ENCODE measurements at places on chromosomes 1 and 21.

GRCh38 chr21:23881783-23882182, 1725.5 kb downstream of the MRPL39 start:
- DNase-seq: no peak

GRCh38 chr1:232587141-232588008, 42.6 kb downstream of the SIPA1L2 start:
- no peak for DNase-seq

- DNase-seq: no peak
These were observed 212.0 kb downstream of the NTNG1 start for GRCh38 chr1:107352850-107353249.

DNA sequence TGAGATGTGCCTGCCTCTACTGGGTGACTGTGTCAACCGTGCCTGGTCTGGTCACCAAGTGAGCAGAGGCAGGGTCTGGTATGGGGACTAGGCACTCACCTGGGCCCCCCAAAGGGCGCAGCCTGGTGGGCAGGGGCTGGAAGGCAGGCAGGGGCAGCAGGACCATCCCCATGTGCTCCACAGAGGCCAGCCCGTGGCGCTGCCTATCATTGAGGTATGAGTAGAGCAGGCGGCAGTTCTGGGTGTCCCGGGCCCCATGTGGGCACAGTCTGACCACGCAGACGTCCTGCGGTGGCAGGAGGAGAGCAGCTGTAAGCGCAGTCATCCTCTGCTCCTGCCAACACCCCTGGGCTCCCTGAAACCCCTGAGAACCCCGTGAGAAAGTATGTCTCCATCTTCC, 23.7 kb downstream of the SPOCD1 start:
- no peak for DNase-seq

- no peak for DNase-seq
These were observed 41.5 kb upstream of the TSNAX start for GRCh38 chr1:231487019-231487418.

DNA sequence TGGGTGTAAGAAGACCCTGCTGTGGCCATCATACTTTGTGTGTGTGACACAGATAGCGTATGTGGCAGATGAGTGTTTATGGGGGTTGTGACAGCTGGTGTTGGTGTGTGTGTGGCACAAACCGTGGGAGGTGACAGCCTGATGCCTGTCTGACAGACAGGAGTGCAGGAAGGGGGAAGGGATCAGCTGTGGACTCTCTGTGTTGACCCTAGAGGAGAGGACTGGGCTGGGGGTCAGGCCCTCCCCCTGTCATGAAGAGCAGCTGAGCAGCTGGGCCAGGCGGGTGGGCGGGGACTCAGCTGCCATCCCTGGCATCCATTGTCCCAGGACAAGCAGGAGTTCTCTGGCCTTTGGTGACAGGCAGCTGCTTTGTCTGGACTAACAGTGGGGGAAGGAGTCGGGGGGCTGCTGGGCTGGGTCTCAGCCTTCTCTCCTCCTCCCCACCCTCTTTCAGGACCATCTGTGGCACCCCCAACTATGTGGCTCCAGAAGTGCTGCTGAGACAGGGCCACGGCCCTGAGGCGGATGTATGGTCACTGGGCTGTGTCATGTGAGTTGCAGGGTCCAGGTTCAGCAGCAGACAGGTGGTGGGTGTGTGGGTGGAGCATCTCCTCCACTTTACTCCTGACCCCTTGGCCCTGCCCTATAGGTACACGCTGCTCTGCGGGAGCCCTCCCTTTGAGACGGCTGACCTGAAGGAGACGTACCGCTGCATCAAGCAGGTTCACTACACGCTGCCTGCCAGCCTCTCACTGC, 2.3 kb downstream of the PLK3 start:
- DNase-seq: no peak

DNA sequence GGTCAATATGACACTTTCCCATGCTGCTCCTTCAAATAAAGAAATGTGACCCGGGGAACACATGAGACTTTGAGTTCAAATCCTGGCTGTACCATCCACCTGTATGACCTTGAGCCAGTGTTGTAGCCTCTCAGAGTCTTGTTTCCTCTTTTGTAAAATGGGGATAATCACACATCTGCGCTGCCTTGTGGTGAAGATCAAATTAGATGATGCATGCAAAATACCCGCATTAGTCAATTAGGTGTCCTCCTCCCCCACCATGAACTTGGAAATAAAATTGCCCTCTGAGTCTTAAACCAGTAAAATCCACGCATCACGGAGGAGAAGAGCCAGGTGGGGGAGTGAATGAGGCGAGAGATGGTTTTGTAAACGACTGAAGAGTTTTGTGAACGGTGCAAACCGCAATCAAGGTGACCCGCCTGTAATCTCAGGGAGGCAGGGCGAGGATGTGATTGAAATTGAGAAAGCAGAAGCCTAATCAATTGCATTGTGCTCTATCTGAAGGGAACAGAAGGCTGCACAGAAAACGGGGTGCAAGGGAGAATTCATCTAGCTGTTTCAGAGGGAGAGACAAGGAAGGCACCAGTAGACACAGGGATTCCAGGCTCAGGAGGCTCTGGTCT, 5.8 kb upstream of the AHDC1 start:
- DNase-seq: no peak

- no peak for DNase-seq
These were observed 35.2 kb upstream of the SYT2 start for GRCh38 chr1:202745323-202745888.

DNA sequence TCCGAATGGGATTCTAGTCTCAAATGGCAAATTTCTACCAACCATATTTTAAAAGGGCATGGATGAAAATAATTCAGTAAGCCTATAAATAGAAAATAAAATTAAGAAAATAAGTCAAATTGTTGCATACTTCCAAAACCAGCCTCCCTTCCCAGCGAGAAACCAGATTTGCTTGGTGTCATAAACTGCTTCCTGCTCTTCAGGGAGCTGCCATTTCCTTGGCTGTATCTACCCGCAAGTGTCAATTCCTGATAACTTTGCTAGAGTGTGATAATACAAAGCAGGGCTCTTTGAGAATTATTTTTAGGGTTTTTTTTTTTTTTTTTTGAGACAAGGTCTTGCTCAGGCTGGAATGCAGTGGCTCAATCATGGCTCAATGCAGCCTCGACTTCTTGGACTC, 62.3 kb downstream of the S1PR1 start:
- DNase-seq: no peak

GRCh38 chr1:221987860-221988520, 246.1 kb upstream of the DUSP10 start:
- no peak for DNase-seq

DNA sequence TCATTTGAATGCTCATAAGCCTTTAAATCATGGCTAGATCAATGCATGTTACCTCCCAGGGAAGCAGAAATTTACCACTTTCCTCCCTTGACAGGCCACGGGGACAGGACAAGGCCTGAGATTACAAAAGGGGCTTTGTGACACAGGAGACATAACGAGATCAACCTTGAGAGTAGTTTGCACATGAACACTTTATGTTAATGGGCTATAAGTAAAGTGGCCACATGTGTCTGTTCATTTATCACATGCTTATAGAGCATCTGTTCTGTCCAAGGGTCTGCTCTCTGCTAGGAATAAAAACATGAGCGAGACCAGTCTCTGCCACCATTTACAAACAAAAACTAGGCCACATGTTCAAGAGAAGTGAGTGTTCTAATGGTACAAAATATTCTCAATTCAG, 144.1 kb upstream of the C8B start:
- no peak for DNase-seq

DNA sequence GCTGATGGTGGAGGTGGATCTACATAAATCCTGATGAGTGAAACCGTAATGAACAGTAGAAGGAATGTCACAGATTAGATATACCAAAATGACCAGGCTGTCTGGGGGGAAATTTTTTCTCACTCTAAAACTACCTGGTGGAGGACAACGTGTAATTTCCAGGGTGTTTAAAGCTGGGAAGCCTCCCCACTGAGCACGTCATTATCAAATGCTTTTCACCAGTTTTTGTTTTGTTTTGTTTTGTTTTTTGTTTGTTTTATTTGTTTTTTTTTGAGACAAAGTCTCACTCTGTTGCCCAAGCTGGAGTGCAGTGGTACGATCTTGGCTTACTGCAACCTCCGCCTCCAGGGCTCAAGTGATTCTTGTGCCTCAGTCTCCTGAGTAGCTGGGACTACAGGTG, 11.6 kb downstream of the AGPAT3 start:
- DNase-seq: no peak

DNA sequence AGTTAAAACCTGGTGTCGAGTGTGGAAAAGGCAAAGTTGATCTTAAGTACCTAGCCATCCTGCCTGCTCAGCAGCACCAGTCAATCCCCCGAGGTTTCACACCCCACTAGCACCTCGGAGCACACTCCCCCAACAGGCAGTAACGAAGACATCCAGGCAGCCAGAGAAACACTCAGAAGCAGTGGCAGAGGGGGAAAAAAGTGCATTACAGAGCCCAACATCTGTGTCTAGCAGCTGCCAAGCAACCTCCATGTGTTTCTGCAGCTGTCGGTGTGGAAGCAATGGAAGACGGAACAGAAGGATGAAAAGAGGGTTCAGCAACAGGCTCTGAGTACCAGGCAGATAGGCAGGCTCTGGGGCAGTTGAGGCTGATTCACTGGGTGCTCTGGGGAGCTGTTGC, 73.4 kb upstream of the PROX1 start:
- DNase-seq: no peak

GRCh38 chr1:31266547-31266946, 26.9 kb upstream of the NKAIN1 start:
- no peak for DNase-seq

DNA sequence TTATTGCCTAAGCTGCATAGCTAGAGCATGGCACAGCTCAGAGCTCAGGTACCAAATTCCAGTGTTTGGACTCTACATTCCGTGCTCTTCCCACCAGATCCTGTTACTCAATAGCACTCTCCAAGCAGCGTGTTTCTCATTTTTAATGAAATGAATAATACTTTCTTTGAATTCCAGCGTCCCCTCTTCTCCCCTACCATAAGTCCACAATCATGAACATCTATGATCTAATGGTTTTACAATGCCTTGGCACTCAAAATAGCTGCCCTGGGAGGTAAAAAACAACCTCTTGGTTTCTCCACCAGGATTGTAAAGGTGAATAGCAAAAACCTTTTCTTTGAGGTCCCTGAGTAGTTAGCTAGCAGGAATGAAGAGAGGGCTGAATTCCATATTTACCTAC, 480.0 kb upstream of the PKN2 start:
- DNase-seq: no peak

- DNase-seq: no peak
These were observed 359.2 kb upstream of the NCAM2 start for GRCh38 chr21:20639026-20639425.

DNA sequence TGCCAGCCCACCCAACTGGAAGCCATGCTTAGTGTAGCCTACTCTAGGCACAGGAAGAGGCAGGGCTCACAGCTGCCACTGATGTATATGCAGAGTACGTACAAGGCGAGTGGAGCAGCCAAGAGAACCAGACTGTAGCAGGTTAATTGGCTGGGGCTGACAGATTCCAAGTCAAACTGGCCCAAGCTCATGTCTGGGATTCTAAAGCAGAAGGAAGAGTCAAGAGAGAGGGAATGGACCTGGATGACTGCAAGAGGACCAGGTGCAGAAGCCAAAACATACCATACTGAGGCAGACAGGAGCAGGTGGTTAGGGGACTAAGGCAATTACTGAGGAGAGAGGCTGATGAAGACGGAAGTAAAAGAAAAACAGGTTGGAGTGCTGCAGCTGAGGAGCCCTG, 51.3 kb upstream of the LRRN2 start:
- DNase-seq: no peak

DNA sequence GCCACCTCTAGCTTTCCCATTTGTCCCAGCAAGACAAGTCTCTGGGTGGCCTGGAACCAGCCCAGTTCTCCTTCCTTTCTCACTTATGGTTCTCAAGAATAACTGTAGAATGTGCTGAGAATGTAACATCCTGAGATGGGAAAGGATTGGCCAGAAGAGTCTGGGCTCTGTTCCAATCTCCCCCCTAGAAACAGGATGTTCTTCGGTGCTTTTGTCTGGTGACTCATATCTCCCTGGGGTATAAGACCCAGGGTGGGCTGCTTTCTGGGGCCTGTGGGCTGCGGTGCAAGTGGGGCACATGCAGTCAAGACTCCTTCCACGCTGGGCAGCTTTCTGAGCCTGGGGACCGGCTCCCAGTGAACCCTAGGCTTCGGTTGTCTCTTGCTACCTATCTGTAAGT, 251.2 kb upstream of the POU3F1 start:
- DNase-seq: no peak

DNA sequence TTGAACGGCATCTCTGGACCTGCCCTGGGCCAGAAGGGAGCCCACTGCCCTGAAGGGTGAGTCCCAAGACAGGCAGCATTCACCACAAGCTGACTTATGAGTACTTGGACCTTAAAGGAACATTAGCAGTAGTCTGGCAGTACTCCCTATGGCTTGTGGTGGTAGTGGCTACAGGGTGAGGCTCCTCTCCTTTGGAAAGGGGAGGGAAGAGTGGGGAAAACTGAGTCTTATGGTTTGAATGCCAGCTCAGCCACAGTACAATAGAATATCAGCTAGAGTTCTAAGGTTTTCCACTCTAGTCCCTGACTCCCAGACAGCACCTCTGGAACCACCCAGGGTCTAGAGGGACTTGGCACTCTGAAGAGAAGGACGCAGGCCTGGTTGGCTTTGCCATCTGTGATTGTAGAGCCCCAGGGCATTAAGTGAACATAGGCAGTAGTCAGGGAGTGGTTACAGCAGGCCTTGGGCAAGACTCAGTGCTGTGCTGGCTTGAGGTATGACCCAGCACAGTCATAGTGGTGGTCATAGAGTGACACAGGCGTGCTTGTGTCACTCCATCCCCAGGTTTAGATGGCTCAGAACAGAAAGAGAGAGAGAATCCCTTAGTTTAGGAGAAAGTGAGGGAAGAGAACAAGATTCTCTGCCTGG, 31.0 kb downstream of the CD53 start:
- no peak for DNase-seq

- no peak for DNase-seq
These were observed 122.7 kb downstream of the VAV3 start for GRCh38 chr1:107842241-107842640.

- no peak for DNase-seq
These were observed 789.2 kb upstream of the RGS18 start for GRCh38 chr1:191368891-191369654.

DNA sequence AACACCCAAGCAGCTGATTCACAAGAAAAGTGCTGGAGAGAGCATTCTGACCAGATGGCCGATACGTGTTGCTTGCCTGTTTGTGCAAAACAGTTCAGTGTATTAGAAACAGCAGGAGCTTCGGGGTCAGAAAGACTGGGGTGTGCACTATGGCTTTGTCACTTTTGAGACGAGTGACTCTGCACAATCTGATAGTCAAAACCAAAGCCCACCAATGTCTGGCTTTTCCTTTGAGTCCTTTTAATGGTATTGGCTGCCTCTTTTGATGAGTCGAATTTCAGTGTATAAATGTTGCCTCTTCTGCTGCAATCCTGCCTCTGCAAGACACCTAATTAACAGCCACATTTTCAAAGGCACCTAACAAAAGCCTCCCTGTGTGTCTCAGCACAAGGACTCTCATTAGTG, 444.6 kb downstream of the AJAP1 start:
- DNase-seq: no peak

GRCh38 chr1:55427606-55428005, 212.4 kb upstream of the USP24 start:
- DNase-seq: no peak

- DNase-seq: no peak
These were observed 15.9 kb downstream of the ERRFI1 start for GRCh38 chr1:8010080-8010664.

GRCh38 chr21:30964283-30964682, 74.0 kb downstream of the KRTAP19-8 start:
- DNase-seq: no peak

Data from muscle of arm (tissue), 14 donors.